Dermis microvascular lymphatic vessel endothelial cell (primary cell): ENCODE measurements at places on chromosomes 1 and 21. TPM values are rescaled to one million over a fixed set of nuclear protein-coding genes. Genes with fewer than 3 reads are reported as not detected.

The FCGR1A gene
- total RNA-seq = not detected in 2 replicates

The CHRM3 gene
- total RNA-seq = 0.26 and 1.8 TPM in 2 replicates

The FBXO2 gene
- 1.4 and 1.5 TPM in 2 replicates for total RNA-seq

The RIMKLA gene
- total RNA-seq = under 0.01 TPM in 2 replicates

The DMRTA2 gene
- under 0.01 TPM in 1 of 2 replicates, not detected in the other for total RNA-seq

The NEXN gene
- 0.77 and 1.1 TPM in 2 replicates for total RNA-seq

The RAP1GAP gene
- total RNA-seq = not detected in 2 replicates

The S100A7 gene
- not detected in 2 replicates for total RNA-seq
